ENCODE measurements at places on chromosomes 1 and 21.

- no peak for DNase-seq
Observed at GRCh38 chr1:233446935-233447334, 119.4 kb downstream of the MAP3K21 start.

DNA sequence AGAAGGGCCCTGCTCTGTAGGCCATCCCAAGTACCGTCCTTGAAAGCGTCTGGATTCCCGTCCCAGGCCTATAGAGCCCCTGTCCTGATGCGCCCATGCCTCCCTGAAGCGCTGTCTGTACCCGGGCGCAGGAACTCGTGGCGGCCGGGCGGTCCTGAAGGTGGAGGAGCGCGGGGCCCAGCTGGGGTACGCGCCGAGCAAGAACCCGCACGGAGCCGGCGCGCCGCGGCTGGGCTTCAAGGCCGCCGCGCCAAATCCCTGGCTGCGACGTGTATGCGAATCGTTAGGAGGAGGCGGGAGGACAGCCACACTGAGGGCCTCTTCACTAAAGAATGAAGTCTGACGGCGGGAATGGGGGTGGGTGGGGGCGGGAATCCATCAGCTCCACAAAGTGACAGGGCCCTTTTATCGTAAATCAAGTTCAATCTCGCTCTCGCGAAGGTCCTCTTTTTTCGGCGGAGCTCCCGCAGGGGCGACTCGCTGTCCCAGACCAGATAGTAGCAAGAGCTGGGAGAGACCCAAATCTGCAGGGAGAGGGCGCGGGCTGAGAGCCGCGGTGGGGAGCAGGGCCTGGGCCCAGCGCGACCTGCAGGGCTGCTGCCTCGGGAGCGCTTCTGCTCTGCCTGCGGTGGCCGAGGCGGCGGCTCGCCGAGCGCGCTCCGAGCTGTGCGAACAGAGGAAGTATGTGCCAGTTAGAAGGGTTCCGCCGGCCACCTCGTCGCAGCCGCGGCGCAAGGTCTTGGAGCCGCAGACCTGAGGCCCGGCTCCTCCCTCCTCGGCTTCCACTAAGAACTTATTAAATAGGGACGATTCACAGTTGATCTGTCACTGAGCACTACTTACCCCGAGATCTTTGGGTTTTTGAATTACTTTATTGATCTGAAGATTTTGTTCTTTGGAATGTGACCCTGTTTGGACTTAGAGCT, 10.4 kb downstream of the BARHL2 start:
- no peak for DNase-seq

DNA sequence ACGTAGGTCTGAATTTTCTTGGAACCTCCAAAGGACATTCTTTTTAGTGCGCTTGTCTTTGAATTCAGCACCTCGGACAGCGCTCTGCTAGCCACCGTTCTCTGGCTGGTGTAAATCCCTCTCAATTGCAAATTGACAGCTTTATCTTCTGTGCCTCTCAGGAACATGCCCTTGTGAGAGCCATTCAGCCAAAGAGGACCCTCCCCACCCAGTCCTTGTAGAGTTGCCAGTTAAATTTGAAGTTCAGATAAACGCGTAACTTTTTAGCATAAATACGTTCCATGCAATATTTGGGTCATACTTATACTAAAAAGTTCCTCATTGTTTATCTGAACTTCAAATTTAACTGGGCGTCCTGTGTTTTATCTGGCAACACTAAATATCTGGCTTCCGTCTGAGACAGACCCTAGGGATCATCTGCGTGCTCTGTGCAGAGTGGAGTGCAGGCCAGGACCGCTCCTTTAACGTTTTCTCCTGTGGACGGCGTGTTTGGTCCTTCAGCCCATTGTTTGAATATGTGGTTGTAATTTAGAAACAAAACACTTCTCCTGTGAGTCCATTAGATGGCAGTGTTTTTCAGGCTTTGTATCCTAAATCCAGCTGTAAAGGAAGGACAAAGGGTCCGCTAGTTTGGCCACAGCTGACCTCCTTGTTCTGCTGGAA, 7.0 kb downstream of the KCNAB2 start:
- DNase-seq = no peak

GRCh38 chr21:46598581-46599572, 6.0 kb downstream of the S100B start:
- no peak for DNase-seq

GRCh38 chr1:200415789-200416593, 6.2 kb upstream of the ZNF281 start:
- DNase-seq = no peak

- DNase-seq = no peak
Observed at GRCh38 chr1:30753660-30754123, 3.9 kb downstream of the LAPTM5 start.

DNA sequence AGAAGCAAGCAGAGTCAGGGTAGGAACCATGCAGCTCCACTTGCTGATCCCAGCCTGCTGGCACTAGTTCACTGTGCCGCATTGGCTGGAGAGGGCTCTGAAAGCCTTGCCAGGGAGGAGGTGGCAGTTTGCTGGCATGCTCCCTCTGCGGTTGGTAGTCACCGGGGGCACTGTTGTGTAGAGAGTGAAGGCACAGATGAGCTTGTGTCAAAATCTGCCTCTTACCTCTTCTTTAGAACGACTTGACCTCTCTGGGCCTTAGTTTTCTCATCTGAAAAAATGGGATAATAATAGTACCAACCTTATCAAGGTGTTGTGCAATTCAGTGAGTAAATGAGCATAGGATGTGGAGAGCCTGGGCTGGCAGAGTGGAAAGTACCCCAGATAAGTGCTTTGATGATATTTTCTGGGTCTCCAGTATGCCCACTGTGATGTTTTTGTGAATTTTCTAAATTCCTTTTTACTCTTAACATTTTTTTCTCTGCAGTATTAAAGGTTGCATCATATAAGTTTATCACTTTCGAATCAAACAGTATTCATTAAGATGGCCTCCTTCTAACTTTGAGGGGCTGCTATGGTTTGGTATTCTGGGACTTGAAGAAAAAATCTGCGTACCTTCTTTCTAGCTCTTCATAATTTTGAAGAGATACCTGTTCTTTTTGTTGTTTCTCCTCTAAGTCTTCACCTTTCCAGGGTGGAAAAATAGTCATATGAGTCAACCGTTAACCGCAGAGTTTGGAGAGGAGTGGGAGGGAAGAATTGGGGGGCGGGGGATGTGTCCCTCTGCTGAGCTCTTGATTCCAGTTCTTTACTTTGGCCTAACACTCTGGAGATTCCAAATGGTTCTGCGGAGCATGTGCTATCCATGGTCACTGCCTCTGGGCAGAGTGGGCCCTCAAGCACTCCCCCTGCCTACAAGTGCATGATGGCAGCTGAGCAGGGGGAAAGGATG, 26.8 kb downstream of the SZRD1 start:
- DNase-seq = no peak

DNA sequence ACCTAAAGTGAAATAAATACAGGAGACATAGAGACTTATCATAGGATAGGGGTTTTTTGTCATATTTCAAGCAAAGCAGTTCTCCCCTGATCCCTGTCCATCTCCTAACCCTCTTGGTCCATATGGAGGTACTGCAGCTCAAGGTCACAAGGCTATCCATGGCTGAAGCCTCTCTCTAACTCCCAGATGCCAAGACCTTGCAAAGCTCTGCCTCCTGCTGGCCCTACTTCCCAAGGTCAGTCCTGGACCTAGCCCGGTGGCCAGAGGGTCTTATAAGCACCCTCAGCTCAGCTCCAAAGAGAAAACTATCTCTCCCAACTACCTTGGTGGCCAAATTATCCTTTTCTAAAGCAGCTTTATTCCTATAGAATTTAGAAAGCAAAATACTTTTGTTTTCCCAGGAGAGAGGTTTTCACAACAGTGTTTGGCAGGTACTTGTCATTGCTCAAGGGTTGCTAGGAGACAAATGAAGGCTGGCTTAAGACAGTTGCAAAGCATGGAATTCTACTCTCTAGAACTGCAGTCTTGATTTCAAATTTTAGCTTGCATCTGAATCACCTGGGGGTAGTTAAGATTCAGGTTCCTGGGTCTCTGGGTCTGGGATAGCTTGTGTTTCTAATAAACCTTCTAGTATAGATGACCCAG, 121.5 kb downstream of the XCL2 start:
- no peak for DNase-seq

DNA sequence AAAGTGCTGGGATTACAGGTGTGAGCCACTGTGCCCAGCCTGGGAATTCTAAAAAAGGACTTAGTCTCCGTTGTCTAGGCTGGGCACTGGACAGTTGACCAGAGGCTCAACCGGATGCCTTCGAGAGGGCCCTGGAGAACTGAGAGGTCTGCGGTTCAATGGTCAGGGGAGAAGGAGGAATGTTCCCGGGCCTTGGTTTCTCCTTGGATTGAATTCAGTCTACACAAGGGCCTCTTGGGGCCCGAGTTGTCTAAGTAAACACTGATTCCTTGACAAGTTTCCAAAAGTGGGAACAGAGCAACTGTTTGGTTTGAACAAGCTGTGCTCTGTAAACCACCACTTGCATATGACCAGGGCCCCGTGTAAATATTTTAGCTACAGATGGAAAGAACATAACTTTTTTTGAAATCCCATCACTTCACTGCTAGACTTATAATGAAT, 29.1 kb upstream of the CAPZB start:
- no peak for DNase-seq

DNA sequence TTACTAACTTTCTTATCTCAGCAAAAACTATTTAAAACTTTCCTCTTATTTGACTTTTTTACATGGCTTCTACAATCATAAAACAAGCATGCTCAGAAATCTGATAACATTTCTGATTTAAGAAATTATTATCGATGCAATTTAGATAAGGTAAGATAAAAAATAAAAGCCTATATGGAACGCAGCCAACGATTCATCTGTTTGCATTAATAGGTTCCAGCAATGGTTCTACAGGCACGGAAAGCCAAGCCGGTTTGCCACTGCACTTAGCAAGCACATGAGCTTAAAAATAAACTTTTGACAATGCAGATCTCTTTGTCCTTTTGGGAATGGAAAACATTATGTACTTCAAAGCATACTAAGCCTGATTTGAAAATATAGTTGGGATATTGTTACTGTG, 77.5 kb upstream of the KCNK2 start:
- DNase-seq = no peak

- no peak for DNase-seq
Observed at GRCh38 chr1:185849014-185849413, 114.8 kb downstream of the HMCN1 start.

DNA sequence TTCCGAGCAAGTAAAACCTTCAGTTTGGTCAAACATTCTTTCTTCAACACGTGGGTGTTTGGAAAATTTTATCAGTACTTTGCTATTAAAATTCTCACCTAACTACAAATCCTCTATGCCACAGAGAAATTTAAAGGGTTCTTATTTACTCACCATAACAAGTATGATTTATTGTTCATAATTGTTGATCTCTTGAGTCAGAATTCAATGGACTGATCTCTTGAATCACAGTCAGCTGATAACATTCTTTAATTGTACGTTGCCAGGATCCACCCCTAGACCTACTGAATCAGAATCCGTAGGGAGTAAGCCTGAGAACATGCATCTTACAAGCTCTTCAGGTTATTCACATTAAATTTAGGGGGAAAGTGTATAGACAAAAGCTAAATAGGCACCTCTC, 51.2 kb downstream of the DIPK1A start:
- DNase-seq = no peak

GRCh38 chr21:44845418-44846223, 27.8 kb upstream of the SUMO3 start:
- no peak for DNase-seq

DNA sequence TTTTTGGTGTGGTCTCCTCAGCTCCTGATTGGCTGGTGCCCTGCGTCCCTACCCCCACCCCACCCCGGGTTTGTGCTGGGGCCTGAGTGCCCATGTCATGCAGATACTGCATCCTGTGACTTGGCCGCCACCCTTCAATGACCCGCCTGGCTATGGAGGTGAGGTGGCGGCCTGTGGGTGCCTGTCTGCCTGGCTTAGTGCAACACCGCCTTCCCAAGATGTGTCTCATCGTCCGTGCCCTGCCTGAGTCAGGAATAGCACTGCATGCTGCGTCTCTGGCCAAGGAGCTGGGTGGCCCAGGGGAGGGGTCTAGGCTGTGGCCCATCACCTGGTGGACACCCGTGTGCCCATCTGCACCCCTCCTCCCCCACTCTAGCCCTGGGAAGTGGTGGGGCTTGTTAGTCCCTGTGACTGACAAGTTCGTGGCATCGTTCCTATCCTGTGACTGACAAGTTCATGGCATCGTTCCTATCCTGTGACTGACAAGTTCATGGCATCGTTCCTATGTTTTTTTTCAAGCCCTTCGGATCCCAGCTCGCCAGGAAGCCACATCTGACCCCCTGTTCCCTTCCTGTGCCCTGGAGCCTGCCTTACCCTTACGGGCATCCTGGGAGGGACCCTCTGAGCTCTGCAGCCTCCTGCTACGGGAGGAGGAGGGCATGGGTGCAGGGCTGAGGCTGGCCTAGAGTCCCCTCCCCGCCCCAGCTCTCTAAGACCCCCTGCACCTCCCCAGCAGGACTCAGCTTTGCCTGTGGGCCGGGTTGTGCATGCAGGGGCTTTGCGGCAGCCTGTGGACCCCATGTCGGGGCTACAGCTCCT, 7.5 kb downstream of the SLX9 start:
- peak; percentile 71 for DNase-seq

DNA sequence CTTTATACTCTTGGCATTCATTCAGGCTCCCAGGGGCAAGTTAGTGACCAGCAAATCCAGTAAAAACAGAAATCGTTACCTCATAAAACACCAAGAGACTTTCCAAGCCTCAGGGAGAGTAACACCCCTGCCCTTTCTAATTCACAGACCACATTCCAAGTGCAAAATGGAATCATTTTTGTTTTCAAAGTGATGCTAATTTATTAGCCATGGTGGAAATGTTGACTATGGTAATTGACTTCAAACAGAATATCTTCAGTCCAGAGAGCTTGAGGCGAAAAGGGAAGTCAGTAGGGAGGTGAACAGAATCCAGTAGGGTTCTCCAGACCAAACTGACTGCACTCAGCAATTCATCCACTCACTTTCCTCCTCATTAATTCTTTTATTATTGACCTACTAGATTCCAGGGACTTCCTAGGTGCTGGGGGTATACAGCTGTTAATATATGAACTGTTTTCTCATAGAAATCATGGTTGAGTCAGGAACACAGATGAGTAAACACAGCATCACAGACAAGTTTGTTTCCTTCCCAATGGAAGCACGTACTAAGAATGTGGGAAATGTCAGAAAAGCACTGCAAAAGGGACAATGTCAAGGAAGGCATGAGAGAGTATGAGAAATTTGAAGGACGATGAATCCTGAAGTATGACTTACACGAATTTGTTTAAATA, 388.5 kb upstream of the C1orf87 start:
- DNase-seq = no peak

DNA sequence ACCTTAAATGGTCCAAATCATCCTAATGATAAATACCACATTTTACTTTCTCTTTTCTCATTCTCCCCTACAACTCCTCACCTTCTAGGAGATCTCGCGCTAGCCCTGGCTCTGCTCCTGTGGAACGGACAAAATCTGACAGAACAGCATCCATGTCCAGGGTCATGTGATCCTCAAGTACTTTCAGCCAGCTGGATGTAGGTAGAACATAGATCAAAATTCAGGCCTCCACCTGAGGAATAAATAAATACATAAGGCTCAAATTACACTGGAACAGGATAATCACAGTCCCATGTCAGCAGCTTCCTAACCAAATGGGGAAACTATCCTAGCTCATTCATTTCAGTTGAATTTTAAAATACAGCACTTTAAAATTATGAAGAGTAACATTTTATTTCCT, 33.2 kb downstream of the OTUD7B start:
- DNase-seq = no peak

- DNase-seq = no peak
Observed at GRCh38 chr1:224486801-224487583, 52.4 kb upstream of the WDR26 start.

Data from chondrocyte (in vitro differentiated cells).